ENCODE measurements at places on chromosomes 1 and 21.

DNA sequence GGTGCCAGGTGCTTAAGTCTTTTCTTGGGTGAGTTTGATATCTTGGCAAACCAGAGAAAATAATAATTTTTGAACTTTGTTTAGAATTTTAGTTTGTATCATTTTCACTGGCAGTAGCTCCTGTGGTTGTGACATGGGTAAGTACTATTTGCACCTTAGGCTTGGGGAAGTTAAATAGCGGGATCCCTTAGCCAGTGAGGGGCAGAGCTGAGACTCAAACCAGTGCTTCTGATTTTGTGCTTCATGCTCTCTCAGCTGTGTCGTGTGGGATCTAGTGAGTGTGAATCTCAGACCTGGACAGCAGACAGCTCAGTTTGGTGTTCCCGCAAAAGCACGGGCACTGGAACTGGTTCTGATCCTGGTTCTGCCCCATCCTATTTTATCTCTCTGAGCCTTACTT is 9.6 kb downstream of the PRCC start:
- DNase-seq = no peak

DNA sequence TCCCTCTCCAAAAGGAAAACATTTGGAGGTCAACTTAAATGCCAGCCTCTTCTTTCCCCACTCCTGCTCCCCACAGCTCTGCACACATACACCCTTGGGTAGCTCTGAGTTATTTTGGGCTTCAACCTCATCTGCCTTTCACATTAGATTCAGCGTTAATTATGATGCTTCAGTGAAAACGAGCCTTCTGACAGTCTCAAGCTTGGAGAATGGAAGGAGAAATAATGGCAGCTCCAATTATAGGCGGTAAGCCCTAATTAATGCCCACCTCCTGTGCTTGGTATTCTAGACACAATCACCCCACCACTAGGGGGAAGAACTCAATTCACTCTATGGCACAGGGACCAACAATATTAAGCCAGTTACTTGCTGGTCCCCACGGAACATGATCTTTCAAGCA is 397.9 kb downstream of the BRINP2 start:
- no peak for DNase-seq

GRCh38 chr1:50724626-50725286 is 235.3 kb downstream of the FAF1 start:
- no peak for DNase-seq

DNA sequence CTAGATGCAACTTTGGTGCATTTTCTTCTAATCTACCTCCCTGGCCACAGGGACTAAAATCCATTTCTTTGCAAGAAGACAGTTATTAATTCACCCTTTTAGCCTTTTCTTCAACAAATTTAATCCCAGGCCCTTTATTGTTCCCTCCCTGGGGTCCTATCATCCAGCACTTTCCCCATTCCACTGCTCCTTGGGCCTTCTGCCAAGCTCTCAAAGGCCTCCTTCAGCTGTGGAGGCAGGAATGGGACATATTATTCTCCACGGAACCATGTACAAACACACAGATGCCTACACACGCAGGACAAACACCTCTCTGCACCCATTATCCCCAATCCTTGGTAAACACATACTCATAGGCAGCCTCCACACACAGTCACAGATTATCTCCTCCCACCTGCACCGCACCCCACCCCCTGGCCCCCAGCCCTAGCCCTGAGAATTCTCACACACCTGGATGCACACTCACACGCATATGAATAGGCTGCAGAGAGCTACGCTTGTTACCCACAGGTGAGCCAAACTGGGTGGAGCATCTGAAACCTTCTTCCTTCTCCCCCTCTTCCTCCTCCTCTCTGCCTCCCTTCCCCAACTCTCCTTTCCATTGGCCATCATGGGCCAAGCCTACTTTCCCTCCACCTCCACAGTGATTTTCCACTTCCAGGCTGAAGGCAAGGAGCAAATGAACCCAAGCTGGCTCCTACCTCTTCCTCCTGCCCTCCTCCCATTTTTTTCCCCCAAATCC is 11.7 kb downstream of the TAGLN2 start:
- no peak for DNase-seq

GRCh38 chr1:241253471-241253870 is 103.5 kb downstream of the RGS7 start:
- no peak for DNase-seq

- no peak for DNase-seq
These were observed 631.0 kb downstream of the MRPL39 start for GRCh38 chr21:24976238-24976637.

- no peak for DNase-seq
These were observed 9.5 kb downstream of the WNT4 start for GRCh38 chr1:22133247-22133930.

- DNase-seq = no peak
These were observed 8.9 kb downstream of the LRRC8C start for GRCh38 chr1:89641781-89642180.

DNA sequence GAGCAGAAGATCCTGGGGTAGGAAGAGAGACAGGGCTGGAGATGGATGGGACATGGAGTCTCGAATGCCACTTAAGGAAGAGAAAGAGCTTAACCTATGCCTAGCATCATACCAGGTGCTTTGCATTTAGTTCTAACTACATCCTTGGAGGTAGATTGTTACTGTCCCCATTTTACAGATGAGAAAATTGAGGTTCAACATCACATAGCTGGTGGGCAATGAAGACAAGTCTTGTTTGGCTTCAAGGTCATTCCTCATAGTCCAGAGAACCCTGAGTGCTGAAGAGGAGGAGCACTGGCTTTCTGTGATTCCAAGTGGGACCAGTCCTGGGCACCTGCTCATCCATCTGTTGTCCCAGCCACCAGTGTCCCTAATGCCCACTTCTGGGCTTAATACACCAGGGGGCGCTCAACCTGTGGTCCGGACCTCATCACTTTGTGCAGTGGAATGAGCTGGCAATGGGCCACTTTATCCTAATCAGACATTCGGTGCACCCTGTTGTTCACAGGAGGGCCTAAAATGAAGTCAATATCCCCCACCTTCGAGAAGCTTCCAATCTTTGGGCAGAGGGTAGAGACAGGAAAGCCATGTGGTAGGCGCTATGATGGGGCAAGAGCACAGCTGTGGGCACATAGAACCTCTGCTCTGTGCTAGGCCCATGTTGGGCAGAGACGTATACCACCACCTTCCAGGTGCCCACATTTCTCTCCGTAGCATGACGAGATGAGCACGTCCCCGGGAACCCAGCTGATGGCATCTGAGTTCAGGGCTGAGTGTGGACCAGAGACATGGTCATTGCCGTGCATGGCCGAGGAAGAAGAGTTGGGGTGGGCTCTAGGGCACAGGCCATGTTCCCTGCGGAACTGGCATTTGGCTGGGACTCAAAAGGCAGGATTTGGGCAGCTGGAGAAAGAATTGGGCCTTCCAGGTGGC is 9.2 kb downstream of the RPS6KA1 start:
- DNase-seq = no peak

DNA sequence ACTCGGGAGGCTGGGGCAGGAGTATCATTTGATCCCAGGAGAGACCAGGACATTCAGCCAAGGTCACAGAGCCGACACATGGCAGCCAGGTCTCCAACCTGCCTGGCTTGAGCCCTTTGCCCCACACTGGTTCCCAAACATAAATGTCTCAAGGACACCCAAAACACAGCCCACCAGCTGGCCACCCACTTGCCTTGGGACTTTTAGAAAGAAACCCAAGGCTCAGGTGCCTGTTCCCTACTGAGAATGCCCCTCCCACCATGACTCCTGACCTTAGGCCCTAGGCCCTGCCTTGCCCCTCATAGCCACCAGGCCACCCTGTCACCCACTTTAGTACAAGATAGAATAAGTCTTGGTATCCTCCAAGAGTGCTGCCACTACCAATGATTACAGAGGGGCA is 41.9 kb upstream of the LRP8 start:
- DNase-seq = no peak

DNA sequence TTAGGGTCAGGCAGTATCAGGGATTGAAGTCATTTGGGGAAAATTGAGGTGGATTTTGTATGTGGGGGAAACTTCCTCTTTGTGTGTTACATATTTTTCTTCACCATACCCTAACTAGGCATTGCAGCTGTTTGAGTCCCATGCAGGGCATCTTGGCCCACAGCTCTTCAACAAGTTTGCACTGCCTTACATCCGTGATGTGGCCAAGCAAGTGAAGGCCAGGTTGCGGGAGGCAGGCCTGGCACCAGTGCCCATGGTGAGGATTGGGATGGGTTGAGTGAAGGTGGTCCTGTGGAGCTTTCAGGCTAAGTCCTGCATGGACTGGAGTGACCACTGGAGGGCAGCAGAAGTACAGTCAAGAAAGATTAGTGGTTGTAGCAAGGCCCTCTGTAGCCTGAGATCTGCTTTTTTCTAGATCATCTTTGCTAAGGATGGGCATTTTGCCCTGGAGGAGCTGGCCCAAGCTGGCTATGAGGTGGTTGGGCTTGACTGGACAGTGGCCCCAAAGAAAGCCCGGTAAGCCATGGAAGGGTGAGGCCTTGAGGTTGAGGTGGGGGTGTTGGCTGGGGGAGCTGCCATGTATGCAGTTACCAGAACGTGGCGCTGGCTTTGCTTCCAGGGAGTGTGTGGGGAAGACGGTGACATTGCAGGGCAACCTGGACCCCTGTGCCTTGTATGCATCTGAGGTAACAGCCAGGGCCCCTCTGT is 2.4 kb downstream of the UROD start:
- no peak for DNase-seq

- DNase-seq = no peak
These were observed 195.6 kb downstream of the APP start for GRCh38 chr21:25974964-25975363.

GRCh38 chr1:174775621-174776020 is 224.1 kb upstream of the CACYBP start:
- DNase-seq = no peak

DNA sequence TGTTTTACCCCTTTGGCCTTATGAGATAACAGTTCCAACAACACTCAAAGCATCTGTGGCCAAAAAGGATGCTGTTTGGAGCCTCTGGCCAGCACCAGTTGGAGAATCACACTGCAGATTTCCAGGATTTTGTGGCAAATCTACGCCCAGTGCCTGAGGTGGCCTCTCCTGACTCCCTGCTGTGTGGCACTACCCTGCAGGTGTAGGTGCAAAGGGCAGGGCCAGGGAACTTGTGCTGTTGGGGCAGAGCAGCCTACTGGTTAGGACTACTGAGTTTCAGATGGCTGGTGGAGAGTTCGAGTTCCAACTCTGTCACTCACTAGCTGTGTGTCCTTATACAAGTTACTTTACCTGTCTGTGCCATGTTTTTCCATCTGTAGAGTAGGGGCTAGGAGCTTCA is 170.5 kb downstream of the PTPRU start:
- no peak for DNase-seq

GRCh38 chr1:106637566-106637965 is 418.9 kb upstream of the PRMT6 start:
- no peak for DNase-seq

GRCh38 chr1:237287876-237288521 is 246.0 kb downstream of the RYR2 start:
- no peak for DNase-seq

DNA sequence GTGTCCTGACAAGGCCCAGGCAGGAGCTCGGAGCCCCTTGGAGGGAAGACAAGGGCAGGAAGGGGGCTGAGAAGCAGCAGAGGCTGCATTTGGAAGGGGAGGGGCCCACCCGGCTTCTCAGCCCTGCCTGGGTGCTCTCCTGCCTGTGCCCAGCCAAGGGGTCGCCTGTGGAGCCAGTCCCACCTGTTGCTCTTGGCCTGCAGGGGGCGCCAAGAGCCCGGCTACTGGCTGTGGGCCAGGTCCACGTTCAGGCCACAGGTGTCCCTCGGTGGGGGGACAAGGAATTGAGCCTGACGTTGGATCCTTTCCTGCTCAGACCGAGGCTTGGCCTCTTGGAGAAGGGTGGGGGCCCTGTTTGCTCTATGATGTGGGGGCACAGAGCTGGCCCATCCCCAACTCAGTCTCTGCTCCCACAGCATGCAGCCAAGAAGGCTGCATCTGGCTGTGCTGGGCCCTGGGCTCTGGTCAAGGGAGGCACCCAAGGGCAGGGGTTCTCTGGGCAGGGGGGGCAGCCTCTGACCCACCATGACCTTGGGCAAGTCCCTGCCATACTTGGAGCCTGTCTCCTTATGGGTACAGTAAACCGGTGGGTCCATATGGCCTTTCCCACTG is 10.9 kb downstream of the WNT4 start:
- no peak for DNase-seq

DNA sequence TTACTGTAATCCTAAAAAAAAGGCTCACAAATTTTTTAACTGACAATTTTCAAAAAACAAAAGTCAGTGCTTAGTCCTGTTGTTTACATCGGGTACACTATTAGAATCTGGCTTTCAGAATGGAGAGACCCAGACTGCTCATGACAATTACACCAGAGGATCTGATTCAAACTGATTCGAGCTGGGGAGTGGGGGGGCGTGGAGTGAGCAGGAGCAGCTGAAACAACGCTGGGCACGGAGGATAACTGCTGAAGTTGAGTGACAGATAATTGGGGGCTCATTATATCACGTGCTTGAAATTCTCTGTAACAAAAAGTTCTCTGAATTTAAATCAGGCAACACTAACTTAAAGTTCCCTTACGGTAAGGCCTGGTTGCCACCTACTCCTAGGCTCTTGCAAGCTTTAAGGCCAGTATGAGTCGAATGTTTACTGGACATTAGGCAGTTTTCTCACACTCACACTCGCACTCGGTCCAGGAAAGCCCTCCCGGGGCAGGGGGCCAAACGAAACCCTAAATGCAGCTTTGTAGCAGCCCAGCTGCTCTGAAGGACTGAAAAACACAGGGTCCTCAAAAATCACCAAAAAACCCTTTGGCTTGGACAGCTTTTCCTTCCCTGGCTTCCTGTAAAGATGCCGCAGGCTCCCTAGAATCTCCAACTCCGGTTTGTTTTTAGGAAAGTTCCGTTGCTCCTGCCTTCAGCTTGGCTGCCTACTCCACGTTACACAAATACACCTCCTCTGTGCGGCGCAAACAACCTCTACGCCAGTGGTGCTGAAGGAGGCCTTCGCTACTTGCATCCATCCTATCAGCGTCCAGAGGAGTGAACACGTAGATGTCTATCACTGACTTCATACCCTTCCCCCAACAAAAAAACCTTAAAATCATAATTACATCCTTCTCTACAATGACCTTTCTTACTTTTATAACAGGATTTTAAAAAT is 42.9 kb downstream of the CAPZB start:
- DNase-seq = no peak

DNA sequence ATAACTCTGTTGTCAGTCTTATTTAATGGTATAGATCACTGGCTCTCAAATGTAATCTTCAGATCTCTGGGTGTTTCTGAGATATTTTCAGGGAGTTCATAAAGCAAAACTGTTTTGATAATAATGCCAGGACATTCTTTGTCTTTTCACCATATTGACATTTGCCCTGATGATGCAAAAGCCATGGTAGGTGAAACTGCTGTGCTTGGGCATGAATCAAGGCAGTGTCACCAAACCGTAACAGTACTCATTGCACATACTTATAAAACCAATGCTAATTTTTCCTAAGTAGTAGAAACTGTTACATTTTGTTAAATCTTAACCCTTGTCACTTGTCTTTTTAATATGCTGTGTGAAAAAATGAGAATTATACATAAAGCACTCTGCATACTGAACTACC is 76.0 kb downstream of the RPS6KC1 start:
- no peak for DNase-seq

Data from cortex of kidney (tissue), 1 donor.